ENCODE measurements at places on chromosomes 4 and X.

DNA sequence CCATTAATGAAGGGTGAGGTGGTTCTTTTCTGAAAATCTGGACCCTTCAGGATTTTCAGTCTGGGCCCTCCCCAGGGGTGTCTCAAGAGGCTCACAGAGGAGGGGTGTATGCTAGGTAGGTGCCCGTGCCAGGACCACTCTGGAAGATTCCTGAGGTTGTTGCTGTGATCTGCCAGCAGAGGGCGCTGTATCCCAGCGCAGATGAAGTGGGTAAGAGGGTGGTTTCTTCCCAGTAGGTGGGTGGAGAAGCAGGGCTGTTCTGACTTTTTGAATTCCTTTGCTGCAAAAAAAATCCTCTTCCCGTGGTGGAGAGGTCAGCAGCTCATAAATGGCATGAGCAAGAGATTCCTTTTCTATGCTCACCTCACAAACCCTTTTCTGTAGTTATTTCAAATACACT lies 51.1 kb downstream of the SCML1 start:
- DNase-seq = peak; percentile 17

GRCh38 chrX:109533005-109533404 lies 3.6 kb upstream of the NXT2 start:
- DNase-seq = no peak

DNA sequence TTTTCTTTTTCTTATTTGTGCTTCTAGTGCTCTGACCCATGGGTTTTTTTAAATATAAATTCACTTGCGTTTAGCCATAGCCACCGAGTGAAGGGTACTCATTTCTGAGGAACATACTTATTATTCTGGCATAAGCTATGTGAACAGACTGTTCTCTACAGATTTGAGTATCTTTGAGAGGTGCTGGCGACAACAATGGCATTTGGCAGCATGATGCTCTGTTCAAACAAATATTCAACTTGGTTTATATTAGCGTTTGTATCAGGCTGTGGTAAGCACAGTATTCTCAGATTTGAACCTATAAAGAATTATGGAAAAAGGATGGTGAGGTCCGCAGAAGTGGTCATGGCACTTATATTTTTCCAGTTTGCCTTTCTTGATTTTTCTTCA lies 108.7 kb upstream of the LIMCH1 start:
- DNase-seq = no peak

DNA sequence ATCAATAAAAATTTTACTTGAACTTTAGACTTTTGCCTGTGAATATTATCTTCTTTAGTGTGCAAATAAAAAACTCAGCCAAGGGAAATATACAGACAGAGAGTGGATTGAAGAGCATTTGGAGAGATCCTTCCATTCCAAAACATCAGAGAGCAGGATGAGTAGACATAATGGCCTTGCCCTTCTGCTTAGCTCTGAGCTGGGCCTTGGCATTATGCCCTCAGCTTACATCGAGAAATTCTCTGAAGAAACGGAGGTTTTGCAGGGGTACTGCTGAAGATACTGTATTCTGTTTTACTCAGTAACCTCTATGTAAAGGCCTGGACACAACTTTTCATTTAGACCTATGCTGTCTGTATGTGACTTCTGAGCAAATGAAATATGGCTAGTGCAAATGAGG lies 317.4 kb downstream of the STIM2 start:
- no peak for DNase-seq

GRCh38 chrX:124250835-124251437 lies 81.5 kb upstream of the TEX13D start:
- DNase-seq = no peak

GRCh38 chr4:33625748-33626147 lies 2618.6 kb downstream of the ARAP2 start:
- no peak for DNase-seq

DNA sequence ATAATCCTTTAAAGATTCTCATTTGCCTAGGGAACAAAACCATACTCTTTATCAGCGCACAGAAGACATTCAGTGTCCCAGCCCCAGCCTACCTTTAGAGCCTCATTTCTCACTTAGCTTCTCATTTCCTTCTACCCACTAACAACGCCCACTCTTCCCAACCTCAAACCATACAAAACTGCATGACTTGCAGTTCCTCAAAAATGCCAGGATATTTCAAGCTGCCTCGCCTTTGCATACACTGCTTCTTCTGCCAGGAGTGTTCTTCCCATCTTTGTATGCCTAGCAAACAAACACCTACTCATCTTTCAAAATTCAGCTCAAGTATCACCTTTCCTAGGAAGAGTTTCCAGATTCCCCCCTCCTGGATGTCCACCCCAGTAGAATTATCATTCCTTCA lies 129.9 kb upstream of the ADGRL3 start:
- no peak for DNase-seq

GRCh38 chr4:143036443-143036842 lies 148.3 kb upstream of the USP38 start:
- DNase-seq = no peak

DNA sequence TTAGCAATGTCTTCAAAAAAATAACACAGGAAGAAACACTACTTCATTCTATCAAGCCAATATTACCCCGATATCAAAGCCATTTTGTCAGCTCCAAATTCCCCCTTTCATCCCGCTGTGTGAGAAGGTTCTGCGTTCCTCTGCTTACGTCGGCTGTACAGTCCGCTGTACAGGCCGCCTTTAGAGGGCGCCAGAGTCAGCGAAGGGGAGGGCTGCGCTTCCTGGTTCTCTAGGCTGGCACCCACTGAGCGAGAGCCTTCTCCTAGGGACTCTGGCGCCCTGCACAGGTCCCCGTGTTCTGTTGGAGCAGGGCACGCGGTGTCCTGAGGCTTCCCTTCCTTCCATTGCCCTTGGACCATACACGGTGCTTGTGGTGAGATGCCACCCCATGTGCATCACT lies 25.3 kb upstream of the CT45A1 start:
- DNase-seq = peak; percentile 6

DNA sequence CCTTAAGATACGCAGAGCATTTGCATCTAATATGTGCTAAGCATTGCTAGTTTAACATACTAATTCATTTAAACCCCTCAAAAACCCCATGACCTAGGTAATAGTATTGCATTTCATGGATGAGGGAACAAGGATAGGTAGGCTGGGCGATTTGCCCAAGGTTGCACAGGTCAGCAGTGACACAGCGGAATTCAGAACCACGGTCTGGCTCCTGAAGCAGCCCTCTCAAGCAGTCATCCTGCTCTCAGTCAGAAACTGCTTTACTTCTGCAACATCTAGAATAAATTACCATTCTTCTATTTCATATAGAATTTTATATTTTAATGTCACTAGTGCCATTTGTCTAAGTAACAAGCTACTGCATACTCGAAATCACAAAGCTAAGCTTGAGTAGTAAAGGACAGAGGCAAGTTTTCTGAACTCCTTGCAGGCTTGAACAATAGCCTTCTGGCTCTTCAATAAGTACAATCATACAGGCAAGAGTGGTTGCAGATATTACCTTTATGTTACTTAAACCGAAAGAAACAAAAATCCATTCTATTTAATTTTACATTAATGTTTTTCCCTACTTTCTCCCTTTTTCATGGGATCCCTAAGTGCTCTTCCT lies 555 bp upstream of the SPP1 start:
- DNase-seq = no peak

GRCh38 chr4:74181219-74181618 lies 23.3 kb downstream of the MTHFD2L start:
- DNase-seq = no peak

- no peak for DNase-seq
Observed at GRCh38 chrX:11533199-11533651, 132.5 kb downstream of the ARHGAP6 start.

- DNase-seq = no peak
Observed at GRCh38 chr4:3305610-3306371, 13.0 kb downstream of the RGS12 start.

- no peak for DNase-seq
Observed at GRCh38 chrX:152847281-152847680, 16.4 kb downstream of the NSDHL start.

DNA sequence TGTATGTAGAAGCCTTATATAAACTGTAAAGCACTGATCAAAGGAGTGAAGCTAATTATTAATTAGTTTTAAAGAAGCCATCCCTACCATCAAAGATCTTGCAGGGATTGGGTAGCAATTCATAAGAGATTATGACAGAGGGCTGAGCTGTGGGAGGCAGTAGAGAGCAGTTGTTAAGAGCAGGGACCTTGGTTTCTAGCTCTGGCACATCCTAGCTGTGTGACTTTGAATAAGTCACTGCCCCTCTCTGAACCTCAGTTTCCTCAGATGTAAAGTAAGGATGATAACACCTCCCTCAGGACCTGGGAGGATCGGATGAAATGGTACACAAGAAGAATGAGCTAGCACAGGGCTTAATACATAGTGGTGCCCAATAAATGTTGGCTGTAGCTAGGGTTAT lies 45.4 kb downstream of the APLN start:
- DNase-seq = no peak

- DNase-seq = no peak
Observed at GRCh38 chr4:185916231-185916630, 104.2 kb upstream of the SORBS2 start.

GRCh38 chr4:48944756-48945241 lies 38.2 kb upstream of the OCIAD2 start:
- DNase-seq = peak; percentile 6

DNA sequence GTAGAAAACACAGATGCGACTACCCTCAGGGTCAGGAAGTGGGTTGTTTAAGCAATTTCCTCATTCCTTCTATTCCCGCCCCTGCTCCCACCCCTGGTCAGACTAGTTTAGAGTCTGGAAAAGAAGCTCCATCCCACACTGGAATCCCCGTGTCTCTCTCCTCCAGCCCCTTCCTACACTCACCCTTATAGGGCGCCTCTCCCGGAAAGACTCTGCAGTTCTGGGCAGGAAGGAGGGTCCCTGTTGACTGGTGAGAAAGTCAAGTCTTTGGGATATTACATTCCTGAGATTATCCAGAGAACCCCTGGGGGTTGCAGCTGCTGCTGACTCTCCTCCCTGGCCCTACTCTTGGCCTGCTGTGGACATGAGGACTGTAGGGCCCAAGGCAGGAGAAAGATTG lies 11.9 kb downstream of the STARD8 start:
- no peak for DNase-seq

DNA sequence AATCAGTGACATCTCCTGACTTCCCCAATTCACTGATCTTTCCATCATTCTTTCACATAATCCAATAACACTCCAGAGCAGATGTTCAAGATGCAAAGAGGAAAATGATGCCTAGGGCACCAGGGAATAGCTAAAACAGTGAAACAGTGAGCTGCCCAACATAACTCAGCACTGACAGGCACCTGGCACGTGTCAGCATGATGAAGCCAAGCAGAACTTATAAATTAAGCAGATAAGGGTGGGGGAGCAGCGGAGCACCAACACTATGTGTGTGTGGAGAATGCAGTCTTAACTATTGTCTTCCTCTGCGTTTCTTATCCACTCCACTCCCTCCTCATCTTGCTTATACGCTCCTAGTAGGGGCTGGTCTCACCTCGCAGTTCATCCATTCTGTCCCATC lies 89.4 kb downstream of the AMMECR1 start:
- no peak for DNase-seq

- DNase-seq = no peak
Observed at GRCh38 chrX:78747489-78747888, at the start of gene LPAR4. Gene LPAR4 (plus strand): TSS chrX:78747720. CDS start chrX:78754870, 7,150 bp downstream.

DNA sequence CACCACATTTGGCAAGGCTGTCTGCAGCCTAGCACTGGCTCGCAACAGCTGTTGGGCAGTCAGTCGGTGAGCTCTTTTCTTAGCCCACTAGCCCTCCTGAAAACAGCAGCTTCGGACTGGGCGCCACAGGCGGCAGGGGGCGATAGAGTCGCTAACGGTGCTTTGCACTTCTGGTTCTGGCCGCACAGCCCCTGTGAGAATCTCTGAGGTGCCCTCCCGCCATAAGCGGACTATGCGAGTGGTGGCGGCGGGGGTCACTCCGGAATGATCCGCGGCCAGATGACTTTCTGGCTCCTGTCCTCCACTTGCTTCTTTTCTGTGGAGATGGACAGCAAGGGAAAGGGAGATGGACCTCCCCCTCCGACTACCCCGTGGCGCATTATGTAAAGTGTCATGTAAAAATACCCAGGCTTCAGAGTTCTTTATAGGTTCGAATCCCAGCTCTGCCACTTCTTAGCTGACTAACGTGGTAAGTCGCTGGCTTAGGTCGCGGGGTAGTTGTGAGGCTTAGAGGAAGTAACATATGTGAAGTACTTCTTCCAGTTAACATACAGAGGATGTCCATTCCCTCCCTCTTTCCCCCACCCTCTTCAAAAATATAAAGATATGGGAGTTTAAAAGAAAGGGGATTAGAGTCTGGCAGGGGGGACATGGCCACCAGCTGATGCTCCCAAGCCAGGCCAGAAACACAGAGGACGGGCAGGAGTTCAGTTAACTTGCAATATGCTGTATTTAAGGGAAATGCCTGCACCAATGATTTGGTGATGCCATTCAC lies 11.0 kb downstream of the ARHGAP36 start:
- DNase-seq = no peak

DNA sequence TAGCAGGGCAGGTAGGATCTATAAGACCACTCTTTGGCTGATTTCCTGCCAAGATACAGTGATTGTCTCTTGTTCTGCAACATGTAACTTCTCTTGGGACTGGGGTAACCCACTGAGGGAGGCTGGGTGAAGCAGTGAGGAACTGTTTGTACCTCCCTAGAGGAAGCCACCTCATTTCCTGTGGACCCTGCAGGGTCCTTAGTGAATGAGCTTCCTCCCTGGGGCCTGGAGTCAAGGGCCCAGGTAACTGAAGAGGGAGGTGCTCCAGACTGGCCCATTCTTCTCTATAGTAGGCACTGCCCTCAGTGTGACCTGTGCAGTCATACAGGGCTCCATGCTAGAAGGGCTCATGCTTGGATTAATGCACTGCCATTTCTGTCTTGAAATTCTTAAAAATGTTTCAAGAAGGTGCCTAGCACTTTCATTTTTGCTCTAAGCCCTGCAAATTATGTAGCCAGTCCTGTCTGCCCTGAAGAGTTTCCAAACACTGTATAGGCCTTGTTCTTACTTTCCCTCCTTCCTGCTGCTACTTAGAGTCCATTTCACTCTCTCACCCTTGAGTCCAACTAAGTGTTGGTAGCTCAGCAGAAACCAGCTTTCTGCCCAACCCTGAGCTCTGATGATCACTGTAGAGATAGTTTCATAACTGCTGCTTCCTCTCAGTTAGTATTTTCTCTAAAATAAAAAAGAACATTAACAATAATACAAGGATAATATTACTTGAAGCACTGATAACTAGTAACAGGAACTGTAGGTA lies 8.5 kb upstream of the GRIA3 start:
- no peak for DNase-seq

DNA sequence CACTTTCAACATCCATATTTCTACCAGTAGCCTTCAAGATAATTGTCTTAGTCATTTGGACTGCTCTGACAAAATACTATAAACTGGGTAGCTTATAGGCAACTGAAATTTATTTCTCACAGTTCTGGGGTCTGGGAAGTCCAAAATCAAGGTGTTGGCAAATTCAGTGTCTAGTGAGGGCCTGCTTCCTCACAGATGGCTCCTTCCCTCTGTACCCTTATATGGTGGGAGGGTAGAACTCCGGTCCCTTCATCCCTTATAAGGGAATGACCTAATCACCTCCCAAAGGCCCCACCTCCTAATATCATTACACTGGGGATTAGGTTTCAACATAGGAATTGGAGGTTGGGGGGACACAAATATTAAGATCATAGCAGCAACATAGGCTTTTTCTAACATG lies 7.4 kb upstream of the TBC1D25 start:
- no peak for DNase-seq
